ENCODE measurements at places on chromosomes 1 and 21.

GRCh38 chr1:11708554-11709350, 17.2 kb downstream of the DRAXIN start:
- DNase-seq, result no peak

GRCh38 chr21:36423771-36424433, 38.7 kb downstream of the CHAF1B start:
- DNase-seq, result no peak

DNA sequence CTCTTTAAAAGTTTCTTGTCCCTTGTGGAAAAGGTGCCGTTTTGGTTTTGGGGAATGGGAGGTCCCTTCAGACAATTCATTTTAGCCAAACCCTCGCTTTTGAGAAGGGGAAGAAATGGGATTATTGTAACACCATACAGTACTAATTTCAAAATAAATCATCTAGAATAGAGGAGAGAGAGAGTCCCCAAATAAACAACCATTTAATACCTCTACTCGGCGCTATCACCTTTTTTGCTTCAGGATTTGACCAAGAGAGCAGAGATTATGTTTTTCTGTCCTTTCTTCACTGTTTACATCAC, 770 bp upstream of the RC3H1 start:
- no peak for DNase-seq

DNA sequence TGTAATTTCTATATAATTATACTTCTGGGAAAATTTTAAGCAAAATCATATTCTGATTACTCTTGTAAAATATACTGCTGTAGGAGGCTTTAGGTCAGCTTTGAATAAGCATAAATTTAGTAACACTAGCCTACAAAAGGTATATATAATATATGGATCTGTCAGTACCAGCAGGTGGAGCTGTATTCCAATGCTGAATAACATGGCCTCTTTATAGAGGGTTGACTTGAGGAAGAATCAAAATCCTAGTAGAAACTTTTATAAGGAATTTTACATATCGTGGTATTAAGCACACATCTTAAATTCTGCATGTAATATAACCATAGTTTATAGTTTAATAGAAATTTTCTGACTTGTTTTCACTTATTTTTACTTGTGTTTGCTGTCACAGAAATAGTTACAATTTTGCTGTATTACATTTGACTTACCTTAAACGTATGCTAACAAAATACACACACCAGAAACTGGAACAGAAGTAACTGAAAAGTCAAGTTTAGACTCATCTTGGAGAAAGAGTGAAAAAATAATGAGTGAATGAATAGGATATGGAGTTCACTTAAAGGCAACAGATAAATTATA, 79.3 kb downstream of the HMCN1 start:
- peak; percentile 68 for DNase-seq

DNA sequence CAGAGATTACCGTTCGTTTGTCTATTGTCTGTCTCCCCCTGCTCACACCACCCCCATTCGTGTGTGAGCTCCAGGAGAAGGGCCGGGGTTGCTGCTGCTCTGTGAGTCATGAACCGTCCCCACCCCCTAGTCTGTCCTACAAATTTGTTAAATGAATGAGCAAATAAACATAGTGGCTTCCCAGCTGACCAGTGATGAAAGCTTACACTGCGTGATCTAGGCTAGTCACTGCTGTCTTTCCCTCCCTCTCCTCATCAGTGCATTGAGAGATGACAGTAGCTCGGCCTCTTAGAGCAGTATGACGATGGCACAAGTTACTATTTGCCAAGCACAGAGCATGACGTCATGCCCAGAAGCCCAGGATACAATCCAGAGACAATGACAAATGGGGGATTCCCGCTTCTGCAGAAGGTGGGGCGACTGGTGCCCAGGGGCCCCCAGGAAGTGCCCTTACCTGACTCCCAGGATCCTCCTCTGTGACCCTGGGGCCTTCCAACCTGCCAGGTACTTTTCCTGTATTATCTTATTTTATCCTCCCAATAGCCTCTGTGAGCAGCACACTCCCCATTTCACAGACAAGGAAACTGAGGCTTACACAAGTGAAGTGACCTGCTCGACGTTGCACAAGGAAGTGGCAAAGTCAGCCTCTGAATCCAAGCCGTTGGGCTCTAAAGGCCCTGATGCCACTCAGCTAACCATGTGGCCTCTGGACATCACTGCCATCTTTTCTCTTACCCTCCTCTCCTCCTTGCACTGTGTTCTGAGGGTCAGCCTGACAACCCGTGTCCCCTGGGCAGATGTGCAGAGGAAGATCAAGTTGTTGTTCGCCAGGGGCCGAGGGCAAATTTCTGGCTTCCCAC, 8.6 kb upstream of the EPHA2 start:
- DNase-seq, result peak; percentile 98

- DNase-seq, result peak; percentile 23
Measured at GRCh38 chr1:114457675-114458236, 53.2 kb downstream of the TRIM33 start.

GRCh38 chr1:38129473-38129872, 82.9 kb upstream of the POU3F1 start:
- no peak for DNase-seq

- DNase-seq, result no peak
Measured at GRCh38 chr1:206005234-206005633, 2.0 kb upstream of the RAB7B start.

DNA sequence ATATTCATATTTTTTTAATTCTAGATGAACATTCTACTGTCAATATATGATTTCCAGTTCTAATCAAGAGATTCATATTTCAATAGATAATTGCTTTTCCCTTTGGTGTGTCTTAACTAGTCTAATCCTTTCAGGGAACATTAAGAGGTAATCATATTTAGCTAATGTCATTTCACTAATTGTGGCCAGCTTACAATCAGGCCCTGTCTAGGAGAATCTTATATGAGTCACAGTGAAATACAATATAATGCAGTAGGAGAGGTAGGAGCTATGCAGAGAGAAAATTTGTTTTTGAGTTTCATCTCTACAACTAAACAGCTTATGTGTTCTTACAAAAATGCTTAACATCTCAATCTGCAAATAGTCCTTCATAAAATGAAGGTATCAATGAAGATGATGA, 85.9 kb downstream of the DPYD start:
- DNase-seq, result peak; percentile 14

DNA sequence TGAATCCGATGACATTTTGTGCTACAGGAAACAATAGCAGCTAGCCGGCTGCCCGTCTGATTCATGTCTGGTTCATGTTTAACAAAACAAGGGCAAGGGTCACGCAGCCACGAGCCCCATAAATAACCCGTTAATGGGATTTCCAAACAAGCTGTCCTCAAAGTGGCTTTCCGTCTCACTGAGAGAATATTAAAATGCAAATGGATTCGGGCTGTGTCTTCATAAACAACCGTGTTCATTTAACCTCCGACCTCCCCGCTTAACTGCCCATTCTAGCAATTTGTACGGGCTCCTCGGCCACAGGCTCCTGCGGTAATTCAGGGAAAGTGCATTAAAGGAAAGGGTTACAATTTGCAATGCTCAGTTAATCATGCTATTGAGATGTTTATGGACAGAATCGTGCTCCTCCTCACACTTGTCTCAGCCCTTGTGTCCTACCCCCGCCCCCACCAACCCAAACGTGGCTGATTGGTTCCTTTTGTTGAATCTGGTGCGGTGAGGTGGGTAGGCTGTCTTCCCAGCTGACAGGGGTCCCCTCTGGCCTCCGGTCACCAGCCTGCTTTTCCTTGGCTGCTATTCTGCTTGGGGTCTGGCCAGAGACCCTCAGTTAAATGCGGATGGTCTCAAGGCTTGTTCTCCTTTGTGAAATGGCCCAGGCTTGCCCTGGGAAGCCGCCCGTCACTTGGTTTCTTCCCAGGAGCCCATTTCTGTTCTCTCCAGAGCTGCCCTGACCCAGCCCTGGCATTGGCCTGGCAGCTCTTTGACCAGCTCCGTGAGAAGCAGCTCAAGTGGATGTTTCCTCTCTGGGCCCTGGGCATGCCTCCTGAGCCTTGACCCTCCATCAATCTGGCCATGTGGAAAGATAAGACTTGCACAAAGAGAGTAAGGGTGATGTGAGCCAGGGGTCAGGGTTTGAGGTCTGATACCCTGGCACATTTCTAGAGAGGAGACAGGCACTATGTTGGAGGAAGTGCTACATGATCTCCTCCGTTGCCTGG, 200.7 kb upstream of the POU3F1 start:
- peak; percentile 31 for DNase-seq

GRCh38 chr1:59653968-59654367, 160.8 kb upstream of the HOOK1 start:
- no peak for DNase-seq

GRCh38 chr1:46062651-46063319, 69.6 kb downstream of the PIK3R3 start:
- DNase-seq, result peak; percentile 45

- DNase-seq, result no peak
Measured at GRCh38 chr1:204419064-204419403, 7.4 kb upstream of the PPP1R15B start.

DNA sequence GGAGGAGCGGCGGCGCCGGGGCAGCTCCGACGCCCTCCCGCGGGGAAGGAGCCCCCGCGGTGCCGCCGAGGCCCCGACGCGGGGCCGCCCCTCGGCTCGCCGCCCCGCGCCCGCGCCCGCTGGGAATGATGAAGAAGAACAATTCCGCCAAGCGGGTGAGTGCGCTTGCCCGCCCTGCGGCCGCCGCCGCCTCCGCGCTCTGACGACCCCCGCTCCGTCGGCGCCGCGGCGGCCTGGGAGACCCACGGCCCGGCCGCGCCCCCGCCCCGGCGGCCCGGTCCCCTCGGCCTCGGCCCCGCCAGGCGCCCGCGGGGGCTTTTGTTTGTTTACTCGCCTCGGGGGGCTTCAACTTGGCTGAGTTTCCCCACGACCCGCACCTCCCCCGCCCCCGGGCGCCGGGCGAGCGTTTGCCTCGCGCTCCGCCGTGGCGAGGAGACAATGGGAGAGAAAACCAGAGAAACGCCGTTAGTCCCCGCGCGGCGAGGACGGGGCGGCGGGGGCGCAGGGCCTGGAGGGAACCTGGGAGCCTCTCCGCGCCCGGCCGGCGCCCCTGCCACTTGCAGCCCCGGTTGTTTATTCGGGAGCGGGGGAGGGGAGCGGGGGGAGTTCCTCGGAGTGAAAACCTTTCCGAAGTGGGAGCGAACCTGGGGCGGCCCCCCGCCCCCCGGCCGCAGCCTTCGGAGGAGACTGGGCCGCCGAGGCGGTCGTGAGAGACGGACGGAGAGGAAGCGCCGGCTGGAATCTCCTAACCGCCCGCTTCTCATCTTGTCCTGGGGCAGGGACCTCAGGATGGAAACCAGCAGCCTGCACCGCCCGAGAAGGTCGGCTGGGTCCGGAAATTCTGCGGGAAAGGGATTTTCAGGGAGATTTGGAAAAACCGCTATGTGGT, 661 bp downstream of the PLEKHO1 start:
- DNase-seq, result no peak

GRCh38 chr21:15660423-15660804, 69.4 kb upstream of the USP25 start:
- DNase-seq, result no peak

DNA sequence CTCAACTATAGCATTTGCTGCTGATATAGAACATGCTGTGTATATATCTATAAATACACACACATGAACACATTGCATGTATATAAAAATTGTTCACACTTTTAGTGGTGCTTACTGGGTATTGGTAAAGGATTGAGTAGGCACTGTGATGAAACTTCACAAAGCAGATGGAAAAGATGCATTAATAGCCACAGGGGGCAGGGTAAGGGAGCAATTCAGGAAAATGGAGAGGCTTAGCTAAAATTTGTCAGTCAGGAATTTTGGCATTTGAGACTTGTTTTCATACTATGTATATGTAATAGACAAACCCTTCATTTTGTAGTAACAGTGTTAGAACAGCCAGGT, 633 bp upstream of the PPFIA4 start:
- no peak for DNase-seq

GRCh38 chr1:40594187-40594531, 62.7 kb downstream of the ZNF684 start:
- DNase-seq, result no peak

DNA sequence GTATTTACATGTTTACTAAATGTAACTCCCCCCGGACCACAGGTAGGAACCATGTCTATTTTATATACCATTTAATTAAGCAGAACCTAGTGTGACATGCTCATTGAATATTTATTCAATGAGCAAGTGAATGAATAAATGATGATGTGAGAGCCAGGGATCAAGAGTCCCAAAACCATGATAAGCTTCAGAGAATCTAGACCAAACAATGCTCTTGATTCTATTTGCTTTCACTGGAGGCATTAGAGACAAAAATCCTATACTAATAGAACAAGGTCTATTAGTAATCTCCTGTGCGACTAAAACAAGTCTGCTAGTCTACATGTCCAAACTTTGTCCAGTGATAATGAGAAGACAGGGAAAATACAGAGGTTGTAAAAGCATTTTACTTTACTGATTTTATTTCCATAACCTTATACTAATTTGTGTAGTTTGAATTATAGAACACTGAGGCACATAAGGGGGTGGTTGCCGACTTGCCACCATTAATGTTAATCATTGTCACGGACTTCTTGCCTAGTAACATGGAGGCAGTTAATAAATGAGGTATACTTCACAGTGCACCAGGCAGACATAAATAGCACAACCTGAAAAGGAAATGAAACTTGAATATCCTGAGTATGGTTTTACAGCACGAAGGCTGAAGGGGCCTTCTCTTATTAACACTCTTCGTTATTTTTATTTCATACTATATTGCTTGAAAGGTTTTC, 69.8 kb downstream of the TBX15 start:
- no peak for DNase-seq

- DNase-seq, result no peak
Measured at GRCh38 chr1:34270181-34270580, 93.5 kb downstream of the C1orf94 start.

- peak; percentile 85 for DNase-seq
Measured at GRCh38 chr1:1063945-1064831, 9.9 kb downstream of the RNF223 start.

DNA sequence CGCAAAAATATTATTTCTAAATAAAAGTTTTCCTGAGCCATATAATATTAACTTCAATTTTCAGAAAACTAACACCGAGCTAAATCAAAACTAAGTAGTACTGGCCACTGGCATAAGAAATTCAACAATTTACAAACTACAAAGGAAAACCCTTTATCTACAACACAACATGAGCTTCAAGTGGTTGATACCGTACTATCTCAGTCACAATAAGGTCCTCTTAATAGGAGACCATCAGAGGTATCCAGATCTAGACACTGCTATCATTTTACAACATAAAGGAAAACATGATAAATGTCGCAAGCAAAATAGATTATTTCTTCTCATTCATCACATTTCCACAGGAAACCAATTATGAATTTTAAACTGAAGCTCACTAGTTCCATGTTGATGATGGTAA, 39.5 kb downstream of the GATAD2B start:
- no peak for DNase-seq

- DNase-seq, result no peak
Measured at GRCh38 chr1:24152631-24153494, 9.9 kb upstream of the IL22RA1 start.

DNA sequence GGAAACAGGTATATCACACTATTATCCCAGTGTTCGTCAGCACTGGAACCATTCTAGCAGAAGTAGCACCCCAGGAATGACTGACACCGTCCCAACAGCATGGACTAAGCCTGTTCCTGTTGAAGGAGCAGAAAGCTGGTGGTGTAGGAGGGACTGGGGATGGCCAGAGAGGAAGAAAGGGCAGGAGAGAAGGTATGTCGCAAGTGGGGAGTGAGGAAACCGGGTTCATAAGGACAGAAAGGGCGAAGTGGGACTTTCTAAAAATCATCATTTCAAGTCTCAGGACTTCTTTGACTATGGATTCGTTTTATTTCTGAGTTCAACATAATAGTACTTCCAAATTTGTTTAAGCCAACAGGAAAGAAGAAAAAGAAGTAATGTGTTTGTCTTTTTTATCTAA, 19.7 kb upstream of the MX1 start:
- DNase-seq, result no peak

All from iris pigment epithelial cell (primary cell).